Nucleus accumbens (tissue), 56 donors: ENCODE measurements at places on chromosomes 7 and 10.

- DNase-seq: no peak
Observed at GRCh38 chr7:106012184-106012583, 49.1 kb downstream of the CDHR3 start.

GRCh38 chr10:69787681-69788080, 14.0 kb upstream of the COL13A1 start:
- no peak for DNase-seq

GRCh38 chr10:77949167-77949566, 22.6 kb upstream of the DLG5 start:
- DNase-seq: no peak

- no peak for DNase-seq
Observed at GRCh38 chr10:48274636-48275035, at the start of gene FRMPD2. FRMPD2 (minus strand) TSS chr10:48274696; CDS start chr10:48274567, 129 bp downstream.

DNA sequence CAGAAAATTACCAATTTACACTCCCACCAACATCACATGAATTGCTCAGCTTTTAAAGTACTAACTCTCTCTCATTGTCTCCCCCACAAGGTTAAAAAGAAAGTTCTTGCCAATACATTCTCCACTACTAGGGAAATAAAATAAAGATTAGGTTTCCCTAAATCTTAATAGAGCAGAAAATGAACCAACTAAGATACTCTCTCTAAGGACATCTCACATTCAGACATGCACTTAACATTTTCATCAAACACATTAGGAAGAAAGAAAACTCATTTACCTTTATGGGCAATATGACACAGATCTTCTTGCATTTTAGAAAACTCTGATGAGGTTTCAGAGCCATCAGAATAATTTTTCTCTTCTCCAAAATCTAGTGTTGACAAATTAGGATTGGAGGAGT, 104.1 kb upstream of the GSDME start:
- DNase-seq: no peak

GRCh38 chr10:120734483-120735078, 116.6 kb upstream of the WDR11 start:
- no peak for DNase-seq

GRCh38 chr10:104243512-104243911, 11.2 kb upstream of the GSTO1 start:
- no peak for DNase-seq

DNA sequence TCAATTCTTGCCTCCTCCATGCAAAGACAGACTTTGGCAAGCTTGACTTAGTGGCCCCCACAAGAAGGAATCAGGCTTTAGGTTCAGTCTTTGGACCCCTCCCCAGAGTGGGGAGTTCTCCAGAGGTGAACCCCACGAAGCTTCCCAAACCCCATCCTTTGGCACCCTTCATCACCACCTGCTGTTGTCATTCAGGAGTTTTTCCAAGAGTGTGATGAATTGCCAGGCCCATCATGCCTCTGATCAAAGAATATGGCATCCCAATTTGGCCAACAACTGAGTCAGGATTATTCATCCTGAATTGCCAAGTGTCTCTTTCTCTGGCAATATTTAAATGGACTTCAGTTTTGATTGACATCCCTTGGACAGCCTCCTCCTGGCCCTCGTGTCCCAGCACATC, 404.7 kb upstream of the MKI67 start:
- no peak for DNase-seq
